ENCODE measurements at places on chromosomes 6 and 20. TPM values are rescaled to one million over a fixed set of nuclear protein-coding genes. Genes with fewer than 3 reads are reported as not detected.

- DNase-seq: no peak
Measured at GRCh38 chr20:41143354-41143753, 6.0 kb downstream of the PLCG1 start.

DNA sequence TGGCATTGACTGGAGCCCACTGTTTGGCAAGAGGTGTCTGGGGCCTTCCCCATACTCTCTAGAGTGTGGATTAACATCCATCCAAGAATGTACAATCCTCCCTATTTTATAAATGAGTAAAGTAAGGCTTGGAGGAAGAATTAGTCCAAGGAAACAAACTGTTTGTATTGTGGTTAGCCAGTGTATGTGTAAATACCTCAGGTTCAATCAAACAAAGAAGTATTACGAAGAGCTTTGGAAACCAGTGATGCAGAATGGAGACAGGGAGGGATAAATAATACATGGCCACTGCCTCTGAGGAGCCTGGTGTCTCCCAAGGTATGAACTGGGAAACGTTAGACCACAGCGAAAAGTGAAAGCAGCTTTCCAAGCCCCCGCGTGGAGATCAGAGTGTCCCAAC is 226.6 kb upstream of the RIN2 start:
- DNase-seq: no peak

DNA sequence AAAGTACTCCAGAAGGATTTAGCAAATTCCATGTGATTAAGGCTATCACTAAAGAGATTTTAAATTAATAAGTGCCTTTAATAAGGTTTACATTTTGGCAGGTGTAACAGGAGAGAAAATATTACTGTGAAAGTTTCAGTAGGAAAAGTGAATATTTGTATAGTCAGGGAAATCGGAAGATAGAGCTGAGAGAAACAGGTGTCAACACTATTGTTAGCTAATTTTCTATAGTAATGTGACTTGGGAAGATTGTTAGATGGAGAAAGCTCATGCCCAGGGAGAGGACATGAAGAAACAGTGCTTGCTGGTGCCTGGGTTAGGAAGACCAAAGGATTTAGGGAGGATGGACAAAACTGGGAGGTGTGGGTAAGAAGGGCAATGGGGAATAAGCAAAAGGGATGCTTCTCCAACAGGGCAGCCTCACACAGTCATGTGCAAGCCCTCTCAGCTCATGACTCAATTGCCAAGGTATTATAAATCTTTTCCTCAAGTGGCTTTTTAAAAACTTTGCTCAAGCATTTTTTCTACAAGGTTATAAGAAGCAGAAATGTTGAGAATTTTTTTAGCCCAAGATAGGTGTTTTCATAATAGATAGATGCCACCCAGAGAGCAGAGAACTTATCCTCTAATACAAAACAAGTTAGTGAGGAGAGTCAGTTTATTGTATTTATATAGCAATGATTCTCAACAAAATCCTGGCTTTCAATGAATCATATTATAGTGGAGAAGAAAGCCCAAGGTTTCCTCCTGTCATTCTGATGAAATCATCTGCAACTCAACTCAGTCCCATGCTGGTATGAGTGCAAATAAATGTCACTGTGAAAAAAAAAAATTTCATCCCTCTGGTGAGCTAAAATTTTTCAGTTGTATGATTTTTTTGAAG is 325.2 kb upstream of the NT5E start:
- no peak for DNase-seq

- no peak for DNase-seq
Measured at GRCh38 chr20:36573798-36574365, 485 bp downstream of the TGIF2 start.

GRCh38 chr6:170049641-170050561 is 241.0 kb downstream of the DLL1 start:
- DNase-seq: peak; percentile 32

GRCh38 chr6:70494833-70495232 is 71.9 kb upstream of the SDHAF4 start:
- DNase-seq: no peak

GRCh38 chr6:29757701-29758293 is 34.6 kb downstream of the HLA-F start:
- DNase-seq: no peak

- no peak for DNase-seq
Measured at GRCh38 chr6:169592558-169592957, 109.3 kb downstream of the WDR27 start.

DNA sequence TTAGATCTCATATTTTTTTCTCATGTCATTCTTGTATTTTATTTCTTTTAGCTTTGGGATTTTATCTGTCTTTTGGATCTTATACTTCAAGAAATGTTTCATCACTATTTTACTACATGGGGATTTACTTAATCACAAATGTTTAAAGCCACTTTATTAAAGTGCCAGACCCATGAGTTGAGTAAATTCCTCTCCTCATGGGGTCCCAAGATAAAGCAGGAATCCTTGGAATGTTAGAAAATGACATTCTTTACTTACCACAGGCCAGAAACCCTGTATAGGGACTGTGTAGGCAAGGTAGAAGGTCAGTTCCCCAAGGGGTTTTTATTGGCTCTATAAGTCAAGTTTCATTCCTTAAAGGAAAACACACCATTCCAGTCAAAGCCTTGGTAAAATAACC is 28.4 kb upstream of the OR2J2 start:
- no peak for DNase-seq

- no peak for DNase-seq
Measured at GRCh38 chr20:41331731-41332130, 8.9 kb upstream of the LPIN3 start.

DNA sequence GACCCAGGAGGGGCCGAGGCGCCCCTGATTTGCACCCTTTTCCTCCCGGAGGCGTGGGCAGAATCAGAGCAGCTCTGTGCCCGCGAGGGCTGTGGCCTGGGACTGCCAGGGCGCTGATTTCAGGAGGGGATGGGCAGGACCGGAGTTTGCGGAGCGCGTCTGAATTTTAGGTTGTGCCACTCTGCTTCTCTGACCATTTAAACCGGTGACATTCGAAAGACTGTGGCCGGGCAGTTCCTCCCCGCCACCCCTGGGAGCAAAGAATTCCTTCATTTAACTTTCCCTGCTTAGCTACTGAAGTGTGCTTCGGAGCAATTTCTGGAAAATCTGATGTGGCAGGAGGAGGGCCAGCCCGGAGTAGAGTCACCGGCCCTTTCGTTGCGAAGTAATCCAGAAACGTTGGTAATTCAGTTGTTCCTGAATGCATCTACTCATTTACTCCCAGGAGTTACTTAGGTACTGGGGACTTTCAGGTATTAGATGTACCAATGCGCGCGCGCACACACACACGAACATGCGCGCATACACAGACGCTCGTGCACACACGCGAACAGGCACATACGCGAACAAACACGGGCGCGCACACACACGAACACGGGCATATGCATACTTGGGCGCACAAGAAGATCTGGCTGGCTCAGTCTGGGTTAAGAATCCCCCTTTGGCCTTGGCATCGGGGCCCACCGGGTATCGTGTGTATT is 568 bp downstream of the CCDC170 start:
- DNase-seq: peak; percentile 35

DNA sequence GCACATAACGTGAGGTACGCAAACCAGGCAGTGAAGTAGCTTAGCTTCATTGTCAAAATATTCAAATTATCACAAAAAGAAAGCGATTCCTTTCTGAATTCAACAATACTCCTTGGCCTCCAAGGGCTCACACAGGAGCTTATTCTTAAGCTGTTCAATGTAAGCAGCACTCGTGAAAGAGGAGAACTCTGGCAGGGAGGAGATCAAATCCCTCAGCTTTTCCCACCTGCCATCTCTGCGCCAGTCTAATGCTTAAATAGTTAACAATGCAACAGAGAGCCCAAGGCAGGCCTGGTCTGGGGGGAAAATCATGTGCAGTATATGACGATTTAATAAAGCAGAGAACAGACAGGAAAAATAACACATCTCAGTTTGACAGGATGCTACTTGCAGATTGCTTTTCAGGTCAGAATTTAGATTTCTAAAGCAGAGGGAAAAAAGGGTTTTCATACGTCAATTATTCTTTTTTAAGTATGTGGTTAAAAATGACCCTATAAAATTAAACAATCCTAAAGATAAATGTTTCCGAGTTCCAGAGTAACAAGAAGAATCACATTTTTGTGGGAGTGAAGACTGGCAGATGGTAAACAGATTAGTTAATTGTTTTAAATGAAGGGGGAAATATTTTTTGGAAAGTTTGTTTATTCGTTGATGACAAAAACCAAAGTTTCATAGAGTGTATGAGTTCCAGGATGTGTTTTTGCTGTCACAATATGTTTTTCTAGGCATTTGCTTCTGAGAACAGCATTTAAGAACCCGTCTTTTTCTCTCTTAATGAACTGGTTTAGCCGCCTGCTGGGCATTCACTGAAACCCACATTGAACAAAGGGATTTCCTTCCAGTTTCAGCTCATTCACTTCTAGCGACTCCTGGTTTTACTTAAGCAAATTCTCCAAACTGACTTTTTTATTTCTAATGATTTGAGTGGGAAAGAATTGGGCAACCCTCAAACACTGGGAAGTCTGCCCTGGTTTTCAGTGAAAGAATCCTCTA is 45.9 kb downstream of the PLAGL1 start:
- DNase-seq: no peak

DNA sequence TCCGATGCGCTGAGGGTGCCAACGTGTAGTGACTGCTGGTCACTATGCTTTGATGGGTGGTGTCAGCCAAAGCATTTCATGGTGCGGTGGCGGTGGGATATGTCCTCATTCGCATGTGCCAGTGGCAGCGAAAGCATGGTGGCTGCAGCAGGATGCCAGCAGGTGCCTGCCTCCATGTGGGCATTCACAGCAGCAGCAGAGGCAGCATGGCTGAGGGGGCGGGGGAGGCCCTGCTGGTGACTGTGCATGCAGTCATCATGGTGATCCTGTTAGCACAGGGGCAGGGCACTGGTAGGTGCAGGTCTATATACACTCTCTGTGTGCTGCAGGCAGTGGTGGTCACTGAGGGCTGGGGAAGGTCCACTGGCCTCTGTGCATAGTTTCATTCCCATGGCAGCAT is 22.0 kb downstream of the FIG4 start:
- DNase-seq: no peak

- DNase-seq: no peak
Measured at GRCh38 chr6:142925575-142926110, 19.3 kb downstream of the HIVEP2 start.

- DNase-seq: no peak
Measured at GRCh38 chr20:23744817-23745216, 5.9 kb downstream of the CST1 start.

DNA sequence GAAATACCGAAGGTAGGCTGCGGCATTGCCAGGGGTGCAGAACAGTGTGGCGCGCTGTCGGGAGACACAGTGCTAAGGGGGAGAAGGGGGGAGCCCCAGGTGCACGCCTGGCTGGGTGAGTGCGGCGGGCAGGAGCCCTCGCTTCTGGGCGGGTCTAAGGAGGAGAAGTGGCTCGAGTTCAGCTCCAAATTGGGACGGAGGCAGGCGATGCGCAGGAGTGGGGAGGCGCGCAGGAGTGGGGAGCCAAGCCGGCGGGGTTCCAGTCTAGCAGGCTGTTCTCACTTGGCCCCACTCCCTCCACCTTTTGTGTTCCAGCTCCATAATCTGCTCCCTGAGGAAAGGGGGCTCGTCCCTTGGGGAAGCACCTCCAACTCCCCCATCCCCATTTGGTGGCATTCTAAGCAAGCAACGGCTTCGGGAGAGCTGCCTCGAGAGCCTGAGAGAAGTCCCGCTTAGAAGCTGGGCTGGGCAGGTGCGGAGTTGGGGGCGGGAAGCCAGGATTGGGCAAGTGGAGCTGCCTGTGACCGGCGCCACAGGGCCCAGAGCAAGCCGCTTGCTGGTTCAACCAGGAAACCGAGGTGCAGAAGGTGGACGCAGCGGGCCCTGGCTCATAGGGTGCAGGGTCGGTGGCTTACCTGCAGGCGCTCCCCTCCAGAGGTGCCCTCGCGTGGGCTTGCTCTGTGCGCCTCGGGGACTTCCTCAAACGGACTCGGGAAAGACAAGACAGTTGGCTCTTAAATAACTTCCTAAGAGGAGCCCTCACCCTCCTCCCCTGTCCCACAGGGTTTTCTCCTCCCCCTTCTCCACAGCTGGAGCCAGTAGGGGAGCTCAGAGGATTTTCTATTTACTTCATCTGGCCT is at the start of gene F13A1:
F13A1 (minus strand) TSS at position 711 of the 860 bp plus-strand sequence. CDS start 1,998 bp downstream, outside the sequence.
- peak; percentile 14 for DNase-seq

DNA sequence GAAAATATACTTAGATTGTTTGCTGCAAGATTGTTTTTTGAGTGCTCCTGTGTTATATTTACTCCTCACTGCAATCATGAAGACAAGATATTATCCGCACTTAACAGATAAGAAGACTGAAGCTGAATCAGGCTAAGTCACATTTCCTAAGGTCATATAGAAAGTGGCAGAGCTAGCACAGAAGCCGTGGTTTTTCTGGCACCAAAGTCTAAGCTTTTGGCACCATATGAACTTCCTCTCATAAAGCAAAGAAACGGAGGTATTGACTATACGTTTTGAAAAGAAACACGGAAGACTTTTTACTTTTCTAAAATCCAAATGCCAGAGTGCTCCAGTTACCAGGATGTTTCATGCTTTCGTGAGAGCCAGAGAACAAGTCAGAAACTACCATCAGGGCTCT is 9.3 kb upstream of the DTD1 start:
- DNase-seq: no peak

DNA sequence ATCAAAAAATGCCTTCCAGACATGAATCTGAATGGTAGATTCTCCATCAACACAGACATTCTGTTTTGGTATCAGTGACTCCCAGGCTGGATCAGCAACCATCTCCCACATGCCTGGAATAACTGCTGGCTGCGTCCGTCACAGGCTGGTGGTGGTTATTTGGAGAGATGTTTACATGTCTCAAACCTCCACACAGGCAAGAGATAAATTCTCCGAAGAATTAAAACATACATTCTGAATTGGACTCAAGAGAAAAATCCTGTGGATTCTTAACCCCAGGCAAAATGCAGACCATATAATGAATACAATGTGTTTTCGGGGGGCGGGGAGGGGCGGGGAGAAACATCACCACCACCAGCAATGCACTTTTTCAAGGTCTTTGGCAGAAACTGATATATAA is 108.2 kb downstream of the THBS2 start:
- DNase-seq: no peak

DNA sequence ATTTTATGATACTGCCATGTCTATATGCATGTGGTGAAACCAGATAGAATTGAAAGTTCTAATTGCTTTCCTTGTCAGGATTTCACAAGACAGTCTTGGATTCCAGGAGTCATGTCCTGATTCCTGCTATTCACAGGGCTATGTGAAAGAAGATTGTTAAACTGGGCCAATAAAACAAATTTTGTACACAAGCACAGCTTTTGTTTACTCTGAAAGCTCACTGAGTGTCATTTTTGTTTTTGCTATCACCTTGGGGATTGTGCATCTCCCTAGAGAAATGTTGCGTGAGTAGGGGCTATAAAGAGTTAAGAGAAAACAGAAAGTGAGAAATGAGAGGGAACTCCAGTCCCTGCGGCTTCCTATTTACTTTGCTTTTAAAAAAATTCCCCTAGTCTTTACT is 627.5 kb downstream of the PKHD1 start:
- no peak for DNase-seq

VGLL2 gene
- not detected for total RNA-seq

TAP2 gene
- total RNA-seq: 3.9 TPM

BMP5 gene
- 4.4 TPM for total RNA-seq

HLA-DPB1 gene
- 1.4 TPM for total RNA-seq

CDH22 gene
- total RNA-seq: 0.31 TPM

SALL4 gene
- total RNA-seq: 0.16 TPM

GHRH gene
- total RNA-seq: not detected

TFAP2B gene
- not detected for total RNA-seq

DEFB115 gene
- total RNA-seq: not detected

ARFGEF3 gene
- 65.7 TPM for total RNA-seq

SLPI gene
- not detected for total RNA-seq

RGS17 gene
- total RNA-seq: 119 TPM

Measured in occipital lobe (tissue), 3 donors.